ENCODE measurements at places on chromosomes 5 and 9.

GRCh38 chr5:140868721-140869554 is at the start of gene PCDHA11:
TSS of gene PCDHA11 (plus strand) at chr5:140868957. CDS start at chr5:140869104, 147 bp downstream.
- DNase-seq: no peak

DNA sequence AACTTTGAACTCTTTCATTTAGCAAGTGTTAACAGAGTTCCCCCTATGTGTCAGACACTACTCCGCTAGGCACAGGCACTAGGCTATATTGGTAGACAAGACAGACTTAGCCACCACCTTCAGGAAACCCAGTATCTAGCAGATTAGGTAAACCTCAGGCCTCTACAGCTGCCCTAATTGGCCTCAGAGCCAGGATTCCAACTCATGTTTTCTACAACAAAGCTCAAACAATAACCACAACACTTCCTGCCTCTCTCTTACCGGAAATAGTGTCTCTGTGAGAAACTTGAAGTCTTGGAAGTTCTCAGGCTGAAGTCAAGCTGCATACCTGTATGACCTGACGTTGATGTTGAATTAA is 116.6 kb upstream of the SLC44A1 start:
- DNase-seq: no peak

DNA sequence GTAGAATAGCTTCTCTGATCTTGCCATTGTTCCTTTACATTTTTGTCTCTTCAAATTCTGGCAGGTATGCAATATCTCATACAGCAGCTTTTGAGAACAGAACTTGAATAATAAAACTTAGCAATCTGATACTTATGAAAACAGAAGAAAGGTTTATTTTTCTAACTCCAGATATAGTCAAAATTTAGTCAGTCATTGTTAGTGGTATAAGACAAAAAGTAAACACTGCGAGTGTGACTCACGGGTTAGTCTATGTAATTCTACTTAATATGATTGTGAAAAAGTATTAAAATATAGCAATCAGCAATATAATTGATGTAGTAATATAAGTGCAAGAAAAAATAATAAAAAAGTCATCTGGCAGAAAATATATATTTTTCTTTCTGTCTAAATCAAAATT is 910.4 kb downstream of the DNAH5 start:
- DNase-seq: no peak

- peak; percentile 33 for DNase-seq
These were observed 7.2 kb downstream of the GAPT start for GRCh38 chr5:58498340-58498942.

DNA sequence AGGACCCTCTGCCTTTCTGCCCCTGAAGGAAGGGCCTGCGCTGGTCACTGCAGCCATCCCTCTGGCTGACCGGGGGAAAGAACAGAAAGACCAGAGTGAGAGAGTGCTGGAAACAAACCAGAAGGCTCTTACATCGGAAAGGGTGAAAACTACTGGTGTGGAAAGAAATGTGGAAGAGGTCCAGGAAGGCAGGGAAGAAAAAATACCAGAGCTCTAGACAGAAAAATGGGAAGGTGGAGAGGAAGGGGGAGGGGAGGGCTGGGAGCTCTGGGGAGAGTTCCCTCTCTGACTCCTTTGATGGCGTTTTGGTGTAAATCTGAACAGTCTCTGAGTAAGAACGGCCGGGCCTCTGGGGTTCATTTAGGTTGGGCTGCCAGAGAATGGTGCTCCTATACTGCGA is 47.7 kb downstream of the COL23A1 start:
- peak; percentile 1 for DNase-seq

- DNase-seq: no peak
These were observed 378.9 kb downstream of the KCTD16 start for GRCh38 chr5:144549580-144549979.

- no peak for DNase-seq
These were observed 12.3 kb upstream of the ADGRV1 start for GRCh38 chr5:90546216-90546837.

DNA sequence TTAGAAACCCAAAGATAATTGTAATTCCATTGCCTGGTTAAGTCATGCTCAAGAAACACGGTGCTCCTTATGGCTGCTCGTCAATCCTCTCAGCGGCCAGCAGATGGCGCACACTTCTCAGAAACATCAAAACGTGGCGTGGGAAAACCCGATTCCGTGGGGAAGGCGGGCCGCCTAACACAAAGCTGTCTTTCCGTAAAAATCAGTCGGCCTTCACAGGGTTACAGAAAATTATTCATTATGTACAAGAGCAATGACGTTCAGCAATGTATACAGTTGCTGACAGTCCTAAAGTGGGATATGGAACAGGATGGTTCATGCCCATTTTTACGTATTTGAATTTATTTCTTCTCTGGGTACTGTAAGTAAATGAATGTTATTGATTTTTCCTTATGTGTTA is 83.5 kb downstream of the PDE4D start:
- DNase-seq: peak; percentile 18

- DNase-seq: no peak
These were observed 6.0 kb upstream of the SIL1 start for GRCh38 chr5:139204196-139204595.

DNA sequence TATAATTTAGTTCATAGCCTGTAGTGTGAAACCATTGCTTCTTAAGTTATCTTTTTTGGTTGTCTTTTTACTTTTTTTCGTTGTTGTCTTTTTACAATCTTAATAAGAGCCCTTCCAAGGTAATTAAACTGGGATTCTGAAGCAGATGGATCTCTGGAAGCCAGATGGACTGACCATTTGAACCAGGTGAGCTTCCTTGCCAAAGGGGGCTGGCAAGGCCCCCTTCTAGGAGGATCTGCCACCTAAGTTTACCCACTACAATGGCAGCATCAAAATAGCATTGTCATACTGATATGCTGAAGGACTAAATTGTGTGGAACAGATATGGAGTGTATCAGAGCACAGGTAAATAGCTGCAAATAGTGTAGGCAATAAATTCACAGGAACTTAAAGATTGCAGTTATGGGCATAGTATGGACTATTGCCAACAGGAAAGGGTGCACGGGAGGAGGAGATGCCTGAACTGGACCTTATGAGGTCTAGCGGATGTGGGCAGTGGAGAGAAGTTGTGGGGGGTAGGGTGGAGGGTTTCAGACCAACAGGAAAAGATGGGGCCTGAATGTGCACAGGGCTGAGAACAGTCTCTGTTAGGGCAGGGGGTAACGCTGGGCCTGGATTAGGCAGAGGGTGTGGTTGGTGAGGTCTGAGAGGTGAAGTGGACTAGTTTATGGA is 61.5 kb upstream of the CTXN3 start:
- DNase-seq: no peak

GRCh38 chr5:153613144-153613543 is 122.7 kb downstream of the GRIA1 start:
- no peak for DNase-seq

GRCh38 chr5:1860949-1861348 is 21.8 kb downstream of the IRX4 start:
- no peak for DNase-seq

DNA sequence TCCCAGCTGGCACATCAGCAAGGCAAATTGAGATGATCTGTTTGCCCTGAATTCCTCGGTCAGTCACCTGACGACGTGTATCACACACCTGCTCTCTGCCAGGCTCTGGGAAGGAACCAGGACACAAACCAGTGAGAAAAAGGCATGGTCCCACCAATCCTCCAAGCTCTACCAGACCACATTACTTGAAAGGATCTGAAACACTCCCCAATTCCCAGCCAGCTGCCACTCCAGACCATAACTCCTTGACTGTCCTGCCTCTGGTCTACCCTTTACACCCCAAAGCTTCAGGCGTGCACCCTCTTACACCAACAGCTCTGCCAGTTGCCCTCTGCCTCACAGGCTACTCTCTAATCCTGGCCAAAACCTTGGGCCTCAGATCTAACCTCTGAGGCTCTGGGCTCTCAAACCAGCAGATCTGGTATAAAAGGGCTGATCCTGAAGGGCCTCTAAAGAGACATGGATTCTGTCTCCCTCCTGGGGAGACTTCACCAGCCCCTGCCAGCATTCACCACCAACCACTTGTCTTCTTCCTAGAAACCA is 6.8 kb downstream of the MGAT1 start:
- no peak for DNase-seq

- no peak for DNase-seq
These were observed 33.9 kb upstream of the ALDH1B1 start for GRCh38 chr9:38358390-38359296.

DNA sequence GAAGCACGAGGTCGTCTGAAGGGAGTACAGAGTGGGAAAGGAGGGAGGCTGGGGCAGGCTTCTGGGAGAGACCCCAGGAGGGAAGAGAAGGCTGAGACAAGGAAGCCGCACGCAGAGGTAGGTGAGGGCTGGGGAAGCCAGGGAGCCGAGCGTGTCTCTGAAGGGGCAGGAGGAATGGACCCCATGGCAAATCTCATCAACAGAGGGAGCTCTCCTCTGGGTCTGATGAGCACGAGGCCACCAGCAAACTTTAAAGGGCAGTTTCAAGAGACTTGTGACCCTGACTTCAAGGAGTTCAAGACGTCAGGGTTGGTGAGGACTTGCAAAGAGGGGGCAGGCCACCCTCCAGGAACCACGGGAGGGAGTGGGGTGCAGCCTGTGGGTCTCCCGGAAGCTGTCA is 326.2 kb upstream of the IRX2 start:
- no peak for DNase-seq

DNA sequence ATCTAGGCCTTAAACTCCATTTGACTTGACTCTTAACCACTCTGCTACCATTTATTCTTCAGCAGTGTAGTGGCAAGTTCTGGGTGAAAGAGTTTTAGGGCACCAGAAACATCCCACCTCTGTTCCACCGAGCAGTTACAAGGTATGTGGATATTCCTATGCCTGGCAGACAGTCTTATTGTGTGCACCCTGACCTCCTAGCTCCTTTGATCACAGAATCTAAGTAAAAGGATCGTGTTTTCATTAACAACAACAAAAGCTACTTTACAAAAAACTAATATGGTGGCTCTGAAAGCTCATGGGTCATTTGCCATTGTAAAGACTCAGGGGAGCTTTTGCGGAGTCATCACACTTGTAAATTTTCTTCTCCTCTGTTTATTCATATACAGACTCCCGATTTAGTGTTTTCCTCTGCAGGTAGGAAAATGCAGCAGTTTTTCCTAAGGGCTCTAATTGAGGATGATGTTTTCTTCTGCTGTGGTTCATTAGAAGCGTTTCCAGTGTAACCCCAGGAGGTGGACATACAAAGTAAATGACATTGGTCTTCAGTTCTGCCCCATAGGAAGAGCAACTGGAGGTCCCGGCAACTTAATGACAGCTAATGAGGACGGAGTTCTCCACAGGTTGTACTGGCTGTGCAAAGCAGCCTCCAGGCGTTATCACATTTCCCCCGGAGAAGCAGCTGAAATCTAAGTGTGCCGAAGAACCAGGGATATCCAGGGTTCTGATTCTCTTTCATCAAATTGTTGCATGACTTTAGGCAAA is 78.2 kb downstream of the ATP10B start:
- DNase-seq: no peak

- no peak for DNase-seq
These were observed 25.3 kb downstream of the DENND4C start for GRCh38 chr9:19255821-19256220.

- DNase-seq: peak; percentile 82
These were observed 58.6 kb downstream of the DIAPH1 start for GRCh38 chr5:141560151-141560550.

DNA sequence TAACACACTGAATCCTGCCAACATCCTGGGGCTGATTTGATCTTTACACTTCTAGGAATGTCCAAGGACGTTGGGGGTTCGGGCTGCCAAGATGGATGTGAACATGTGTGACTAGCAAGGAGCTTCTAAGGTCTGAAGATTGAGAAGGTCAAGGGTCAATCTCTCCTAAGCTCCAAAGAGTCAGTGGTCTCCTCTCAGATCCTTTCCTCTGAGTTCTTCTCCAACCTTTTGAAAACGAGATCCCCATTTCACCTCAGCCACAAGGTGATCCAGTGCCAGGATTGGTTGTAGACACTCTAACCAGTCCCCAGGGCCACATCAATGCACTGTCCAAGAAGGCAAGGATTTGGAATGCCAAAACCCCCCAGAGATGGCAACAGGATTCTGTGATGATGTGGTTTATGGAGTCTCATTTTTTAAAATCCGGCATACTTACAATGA is 266.8 kb downstream of the NDUFS4 start:
- DNase-seq: no peak

- no peak for DNase-seq
These were observed 126.1 kb downstream of the NR2F1-AS1 start for GRCh38 chr5:93454896-93455295.

- no peak for DNase-seq
These were observed 35.7 kb downstream of the SLC6A3 start for GRCh38 chr5:1409381-1410110.

GRCh38 chr9:87500491-87501270 is 3.0 kb downstream of the DAPK1 start:
- no peak for DNase-seq

- DNase-seq: peak; percentile 32
These were observed 7.1 kb upstream of the KLF9 start for GRCh38 chr9:70421272-70422180.

DNA sequence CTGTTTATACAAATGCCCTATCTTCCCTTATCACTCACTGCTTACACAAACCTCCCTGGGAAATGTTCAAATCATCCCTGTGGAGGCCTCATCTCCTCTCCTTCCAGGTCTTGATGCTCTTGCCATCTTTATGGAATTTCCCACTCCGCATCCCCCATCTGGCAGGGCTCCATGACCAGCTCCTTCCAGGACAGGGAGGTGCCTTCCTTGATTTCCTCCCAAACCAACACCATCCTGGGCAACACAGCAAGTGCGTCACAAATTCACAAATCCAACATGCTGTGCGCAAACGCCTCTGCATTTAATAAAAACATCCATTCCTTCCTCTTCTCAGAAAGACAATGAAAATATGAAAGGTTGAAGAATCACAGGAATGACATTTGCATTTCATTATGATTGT is 51.7 kb downstream of the EPB41L4A start:
- DNase-seq: no peak

DNA sequence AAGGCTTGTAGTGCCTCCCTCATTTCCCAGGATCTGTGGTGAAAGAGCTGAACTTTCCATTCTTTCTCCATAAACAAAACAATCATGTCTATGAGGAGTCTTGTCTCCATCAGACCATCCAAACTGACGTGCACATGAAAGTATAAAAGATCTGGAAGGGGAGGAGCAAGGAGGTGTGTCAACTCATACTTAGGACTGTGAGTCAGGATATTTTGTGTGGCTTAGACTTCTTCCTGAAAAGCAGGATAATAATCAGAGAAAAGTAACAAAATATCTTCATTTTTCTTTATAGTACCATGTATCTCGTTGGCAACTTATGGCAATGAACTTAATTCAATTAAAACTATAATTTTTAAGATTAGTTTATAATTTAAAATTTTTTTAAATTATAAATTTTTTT is 96.0 kb upstream of the PRRC1 start:
- DNase-seq: no peak

- no peak for DNase-seq
These were observed 332.0 kb downstream of the SPATA31D1 start for GRCh38 chr9:82320566-82320965.

- DNase-seq: peak; percentile 87
These were observed at the start of gene ANP32B for GRCh38 chr9:97982683-97983588. TSS of gene ANP32B (plus strand) at chr9:97983341. CDS start at chr9:97983556, 215 bp downstream.
